ENCODE measurements at places on chromosomes 16 and 17.

DNA sequence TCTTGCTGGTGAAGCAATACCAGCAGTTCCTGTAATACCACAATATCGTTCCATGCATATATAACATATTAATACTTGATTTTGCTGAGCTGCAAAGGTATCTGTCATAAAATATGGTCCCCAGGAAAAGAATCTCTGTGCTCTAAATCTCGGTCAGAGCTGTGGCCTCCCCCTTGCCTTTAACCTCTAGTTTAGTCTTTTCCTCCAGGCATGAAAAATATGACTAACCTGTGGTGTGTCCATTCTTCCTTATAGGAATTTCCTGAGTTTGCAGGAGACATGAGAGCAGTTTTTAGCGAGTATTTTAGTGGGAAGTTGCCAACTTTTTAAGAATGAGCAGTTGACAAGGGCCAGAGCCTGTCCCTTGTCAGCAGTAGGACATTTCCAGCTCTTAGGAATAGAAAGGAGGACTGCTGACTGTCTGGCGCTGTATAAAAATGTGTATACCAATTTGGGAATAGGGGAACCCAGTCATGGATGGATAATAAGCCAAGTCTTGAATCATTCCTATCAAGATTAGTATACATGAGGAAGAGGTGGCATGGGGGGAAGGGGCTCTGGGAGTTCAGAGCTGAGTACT, 8.7 kb downstream of the ATXN1L start:
- DNase-seq = no peak

- DNase-seq = no peak
Measured at GRCh38 chr17:5425826-5426225, 5.8 kb downstream of the RPAIN start.

DNA sequence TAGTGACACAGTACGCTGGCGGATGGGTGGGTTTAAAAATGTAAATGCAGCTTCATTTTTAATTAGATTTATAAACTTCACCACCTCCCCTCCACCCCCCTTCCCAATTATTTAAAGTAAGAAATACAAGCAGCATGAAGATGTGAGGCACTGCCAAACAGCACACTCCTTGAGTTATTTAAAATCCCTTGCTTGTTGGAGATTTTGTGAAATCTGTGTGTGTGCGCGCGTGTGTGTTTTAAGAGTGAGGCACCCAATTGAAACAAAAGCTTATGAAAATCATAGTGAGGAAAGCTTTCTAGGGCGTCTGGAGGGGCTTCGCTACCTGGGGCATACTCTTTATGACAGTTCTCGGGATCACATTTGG, 219.6 kb upstream of the IRX3 start:
- DNase-seq = no peak

DNA sequence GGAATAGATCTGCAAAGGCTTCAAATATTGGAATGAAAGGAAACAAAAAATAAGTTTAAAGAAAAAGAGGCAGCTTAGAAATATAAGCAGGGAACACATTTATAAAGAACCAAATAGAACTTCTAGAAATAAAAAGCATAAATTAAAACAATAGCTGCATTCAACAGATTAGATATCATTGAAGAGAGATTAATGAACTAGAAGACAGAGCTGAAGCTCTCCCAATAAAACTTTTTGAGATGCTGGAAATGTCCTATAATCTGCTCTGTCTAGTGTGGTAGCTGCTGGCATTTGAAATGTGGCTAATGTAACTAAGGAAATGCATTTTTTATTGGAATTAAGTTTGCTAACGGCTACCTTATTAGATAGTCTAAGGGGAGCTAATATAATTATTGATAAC, 115.6 kb downstream of the MAP2K4 start:
- no peak for DNase-seq

- DNase-seq = no peak
Measured at GRCh38 chr16:35523991-35524390, 2064.6 kb downstream of the TP53TG3F start.

GRCh38 chr17:72665852-72666851, 426.3 kb downstream of the SLC39A11 start:
- no peak for DNase-seq

- DNase-seq = no peak
Measured at GRCh38 chr16:78196502-78196901, 97.0 kb downstream of the WWOX start.

GRCh38 chr17:6648181-6648580, 3.2 kb downstream of the MED31 start:
- no peak for DNase-seq

GRCh38 chr17:56558088-56558487, 35.4 kb upstream of the NOG start:
- no peak for DNase-seq

- DNase-seq = peak; percentile 35
Measured at GRCh38 chr17:50148226-50149090, 2.0 kb downstream of the PPP1R9B start.

DNA sequence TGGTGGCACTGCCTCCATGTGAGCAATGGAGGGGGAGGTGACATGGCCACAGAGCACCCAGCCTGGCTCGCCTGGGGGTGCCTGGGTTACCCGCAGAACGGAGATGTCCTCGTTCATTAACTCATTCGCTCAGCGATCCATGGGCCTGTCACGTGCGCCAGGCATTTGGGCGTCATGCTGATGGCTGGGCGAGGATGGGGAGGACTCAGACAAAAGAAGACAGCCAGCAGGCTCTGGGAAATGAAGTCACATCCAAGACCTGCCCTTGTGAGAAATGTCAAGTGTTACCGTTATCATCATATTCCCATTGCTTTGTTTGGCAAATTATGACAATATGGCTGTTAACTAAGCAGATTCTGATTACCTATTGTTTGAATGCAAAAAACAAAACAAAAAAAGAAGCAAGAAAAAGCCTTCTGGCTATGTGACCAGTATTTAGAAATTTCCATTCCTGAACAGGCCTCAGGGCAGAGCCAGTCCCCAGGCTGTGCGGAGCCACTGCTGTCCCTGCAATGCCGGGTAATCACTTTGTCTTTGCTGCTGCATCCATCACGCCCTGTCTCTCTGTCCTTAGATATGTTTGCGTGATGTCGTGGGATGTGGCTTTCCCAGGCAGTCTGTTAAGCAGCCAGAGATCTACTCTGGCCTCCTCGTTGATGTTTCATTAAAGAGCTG, 57.9 kb downstream of the CMIP start:
- no peak for DNase-seq

DNA sequence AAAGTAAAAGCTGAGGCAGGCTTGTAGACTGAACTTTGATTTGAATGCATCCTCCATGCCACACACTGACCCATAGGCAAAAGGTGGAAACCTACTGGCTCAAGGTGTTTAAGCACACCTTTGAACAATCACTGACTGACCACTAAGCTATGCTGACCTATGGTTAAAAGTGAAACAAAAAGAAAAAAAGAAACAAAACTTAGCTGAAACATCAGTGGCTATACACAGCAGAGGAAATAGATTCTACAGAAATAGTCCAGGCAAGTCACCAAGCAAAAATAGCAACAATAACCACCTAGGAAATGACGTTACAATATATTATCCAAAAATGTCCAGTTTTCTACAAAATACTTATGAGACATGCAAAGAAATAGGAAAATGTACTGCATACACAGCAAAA, 60.2 kb downstream of the RPGRIP1L start:
- DNase-seq = no peak

DNA sequence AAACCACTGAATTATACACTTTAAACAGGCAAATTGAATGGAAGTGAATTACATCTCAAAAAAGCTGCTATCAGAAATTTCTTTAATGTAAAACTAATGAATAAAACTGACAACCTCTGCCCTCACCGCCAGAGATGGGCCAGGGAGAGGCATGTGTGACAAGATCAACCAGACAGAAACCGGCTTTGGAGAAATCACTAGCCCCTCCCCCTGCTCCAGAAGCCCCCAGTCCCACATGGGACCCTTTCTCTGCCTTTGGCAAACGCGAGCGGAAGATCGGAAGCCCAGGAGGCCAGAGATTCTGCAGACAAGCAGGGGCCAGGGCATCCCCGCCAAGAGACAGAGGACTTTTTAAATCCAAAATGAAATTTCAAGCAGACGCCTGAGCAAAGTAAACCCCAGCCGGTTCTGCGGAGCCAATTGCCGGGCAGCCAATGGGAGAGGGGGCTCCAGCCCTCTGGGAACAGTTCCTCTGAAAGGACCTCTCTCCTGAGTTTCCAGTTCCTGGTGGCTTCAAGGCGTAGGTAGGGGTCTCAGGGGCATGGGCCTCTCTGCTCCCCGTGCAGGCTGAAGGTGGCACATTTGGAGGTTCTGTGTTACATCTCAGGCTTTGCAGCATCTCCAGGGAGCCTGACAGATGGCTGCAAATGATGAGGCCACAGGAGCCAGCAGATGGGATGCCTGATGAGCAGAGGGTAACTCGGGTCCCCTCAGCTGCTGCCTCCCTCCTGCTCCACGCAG, 118.1 kb downstream of the GSG1L start:
- DNase-seq = no peak

DNA sequence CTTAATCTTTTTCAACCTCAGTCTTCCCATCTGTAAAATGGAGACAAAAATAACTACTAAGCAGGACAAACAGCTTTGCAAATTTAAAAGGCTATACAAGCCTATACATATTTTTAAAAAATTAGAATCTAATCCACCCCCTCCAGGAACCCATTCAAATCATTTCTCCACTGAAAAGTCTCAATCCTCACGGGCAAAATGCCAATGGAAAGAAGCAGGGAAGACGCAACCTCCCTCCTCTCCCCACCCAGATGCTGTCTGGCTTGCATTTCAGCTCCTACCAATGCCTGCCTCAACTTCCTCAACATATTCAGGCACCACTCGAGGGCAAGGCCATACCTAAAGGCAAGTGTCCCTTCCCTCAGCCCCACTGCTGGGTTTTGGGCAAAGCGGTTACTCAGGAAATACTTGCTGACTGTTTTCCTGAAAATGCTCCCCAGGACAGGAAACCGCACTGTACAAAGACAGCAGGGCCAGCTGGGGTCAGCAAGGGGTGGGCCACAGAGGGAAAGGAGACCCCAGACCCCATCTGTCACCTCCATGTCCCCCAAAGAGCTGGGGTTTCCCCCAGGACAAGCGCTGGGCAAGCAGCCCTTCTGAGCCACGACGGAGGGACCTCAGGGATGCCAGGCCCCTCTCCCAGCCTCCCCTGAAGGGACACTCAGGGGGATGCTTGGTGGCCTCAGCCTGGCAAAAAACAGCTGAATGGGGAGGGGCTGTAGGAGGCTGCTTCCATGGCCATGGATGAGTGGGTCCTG, 47.7 kb upstream of the DOC2B start:
- no peak for DNase-seq

DNA sequence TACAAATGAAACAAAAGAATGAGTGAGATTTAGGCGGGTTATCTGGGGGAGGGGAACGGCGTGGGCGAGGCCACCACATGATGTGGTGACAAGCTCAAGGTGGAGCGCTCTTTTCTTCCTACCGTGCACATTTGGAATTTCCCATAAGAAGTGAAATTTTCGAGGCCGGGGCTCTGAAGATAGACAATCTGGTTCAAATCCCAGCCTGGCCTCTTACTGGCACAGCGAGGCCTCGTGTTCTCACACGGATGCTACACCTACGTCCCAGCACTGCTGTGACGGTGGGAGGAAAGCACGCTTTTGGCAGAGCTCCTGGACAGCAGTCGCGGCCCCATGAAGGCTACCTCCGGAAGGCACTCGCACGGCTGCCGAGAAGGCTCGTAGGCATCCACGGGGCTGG, 25.2 kb downstream of the ZDHHC7 start:
- DNase-seq = no peak

DNA sequence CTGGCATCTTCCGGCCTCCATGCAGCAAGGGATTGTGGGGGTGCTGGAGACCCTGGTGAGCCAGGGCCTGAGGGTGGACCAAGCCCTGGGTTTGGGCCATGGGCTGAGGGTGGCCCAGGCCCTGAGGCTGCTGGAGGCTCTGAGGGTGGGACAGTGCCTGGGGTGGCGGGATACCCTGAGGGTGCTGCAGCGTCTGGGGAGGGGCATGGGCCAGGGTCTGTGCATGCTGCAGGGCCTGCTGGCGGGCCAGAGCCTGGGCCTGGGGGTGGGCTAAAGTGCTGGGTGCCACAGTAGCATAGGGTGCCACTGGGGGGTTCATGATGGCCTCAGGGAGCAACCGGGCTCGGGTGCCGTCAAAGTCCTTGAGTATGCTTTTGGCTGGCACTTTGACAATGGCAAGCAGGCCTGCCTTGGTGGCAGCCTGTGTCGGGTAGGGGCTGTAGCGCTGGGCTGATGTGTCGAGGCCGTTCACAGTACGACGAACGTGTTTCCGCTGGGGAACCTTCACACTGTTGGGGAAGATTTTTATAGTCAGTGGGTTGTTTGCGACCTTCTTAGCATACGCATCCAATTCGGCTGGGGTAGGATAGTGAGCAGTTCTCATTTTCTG, 15.6 kb downstream of the TRAF4 start:
- no peak for DNase-seq

- peak; percentile 50 for DNase-seq
Measured at GRCh38 chr17:37490022-37490587, 414 bp downstream of the DUSP14 start.

DNA sequence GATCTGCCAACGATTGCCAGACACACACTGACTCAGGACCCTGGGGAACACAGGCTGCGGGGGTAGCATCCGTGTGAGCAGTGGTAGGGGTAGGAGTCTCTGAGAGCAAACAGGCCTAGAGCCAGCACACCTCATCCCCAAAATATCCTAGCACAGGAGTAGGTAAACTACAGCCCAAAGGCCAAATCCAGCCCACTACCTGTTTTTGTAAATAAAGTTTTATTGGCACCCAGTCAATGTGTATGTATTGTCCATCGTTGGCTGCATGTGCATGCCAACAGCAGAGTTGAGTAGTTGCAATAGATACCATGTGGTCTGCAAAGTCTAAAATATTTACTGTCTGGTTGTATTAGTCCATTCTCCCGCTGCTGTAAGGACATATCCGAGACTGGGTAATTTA, 55.5 kb upstream of the GPRC5B start:
- DNase-seq = no peak

DNA sequence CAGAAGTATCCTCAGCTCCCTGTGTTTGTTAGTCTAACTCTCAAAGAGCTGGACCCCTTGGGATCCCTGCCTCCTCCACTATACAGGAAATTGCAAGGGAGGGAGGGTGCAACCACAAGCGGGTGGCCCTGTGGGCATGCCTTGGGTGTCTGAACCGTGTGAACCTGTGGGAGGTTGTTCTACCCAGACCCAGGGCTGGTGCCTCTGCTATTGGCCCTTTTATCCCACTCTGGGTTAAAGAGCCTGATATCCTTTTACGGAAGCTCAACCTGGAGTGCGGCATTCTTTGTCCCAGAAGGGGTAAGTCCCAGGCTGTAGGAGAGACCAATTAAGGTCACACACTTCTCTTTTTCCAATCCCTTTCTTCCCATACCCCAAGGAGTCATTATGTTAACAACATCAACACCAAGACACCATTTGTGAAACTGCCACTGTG, 53.4 kb downstream of the ARSG start:
- peak; percentile 10 for DNase-seq
